ENCODE measurements at places on chromosomes 3 and 15. TPM values are rescaled to one million over a fixed set of nuclear protein-coding genes. Genes with fewer than 3 reads are reported as not detected.

LOXL1 gene
- total RNA-seq = 16.6 TPM

CCDC191 gene
- total RNA-seq = 13.9 TPM

RBM5 gene
- 231 TPM for total RNA-seq

KBTBD12 gene
- 1.1 TPM for total RNA-seq

DNA sequence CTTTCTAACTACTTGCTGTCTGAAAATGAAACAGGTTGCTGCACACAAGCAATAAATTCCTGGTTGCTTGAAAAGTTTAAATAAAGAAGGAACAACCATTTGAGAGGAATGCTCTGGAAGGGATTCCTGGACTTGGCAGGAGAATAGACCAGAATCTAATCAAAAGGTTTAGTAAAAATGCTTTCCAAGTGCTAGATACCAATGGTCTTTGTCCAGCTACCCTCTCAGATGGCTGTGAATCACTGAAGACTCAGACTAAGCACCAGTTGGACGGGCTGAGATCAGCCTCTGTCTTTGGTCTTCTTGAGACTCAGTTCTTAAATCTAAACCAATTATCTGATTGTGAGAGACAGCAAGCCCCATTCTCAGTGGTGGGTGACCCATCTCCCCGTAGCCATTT is 27.7 kb upstream of the LPP start:
- no peak for DNase-seq

DNA sequence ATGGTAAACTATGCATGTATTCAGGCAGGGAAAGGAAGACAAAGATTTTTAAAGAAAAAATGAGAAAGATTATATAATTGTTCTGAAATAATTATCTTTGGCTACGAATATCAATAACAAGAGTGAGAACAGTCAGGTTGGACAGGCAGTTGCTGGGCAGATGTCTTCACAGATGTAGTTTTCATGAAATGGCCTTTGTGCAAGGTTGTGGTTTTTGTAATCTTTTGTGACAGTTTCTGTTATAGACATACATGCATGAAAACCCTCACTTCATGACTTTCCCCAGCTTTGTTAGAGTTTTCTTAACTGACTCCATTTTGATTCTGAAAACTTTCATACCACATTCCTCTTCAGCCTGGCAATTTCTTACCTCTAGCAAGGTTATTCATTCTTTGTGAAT is 34.9 kb upstream of the SLC25A36 start:
- no peak for DNase-seq

DNA sequence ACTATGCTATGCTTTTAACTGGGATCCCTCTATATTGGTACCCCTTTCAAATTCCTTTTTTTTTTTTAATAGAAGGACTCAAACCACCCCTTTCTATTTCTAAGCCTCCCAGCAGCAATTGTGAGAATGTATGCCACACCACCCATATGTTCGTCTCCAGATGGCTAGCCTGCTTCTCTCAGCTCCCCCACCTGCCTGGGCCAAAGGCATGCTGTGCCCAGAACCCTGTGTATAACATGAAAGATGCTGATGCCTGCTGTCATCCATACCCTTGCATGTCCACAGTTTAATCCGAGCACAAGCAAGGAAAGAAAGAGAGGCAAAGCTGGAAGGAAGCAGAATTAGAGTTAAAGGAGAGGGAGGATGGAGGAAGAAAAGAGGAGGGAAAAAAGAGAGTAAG is 159.5 kb upstream of the CNTN6 start:
- DNase-seq = no peak

DNA sequence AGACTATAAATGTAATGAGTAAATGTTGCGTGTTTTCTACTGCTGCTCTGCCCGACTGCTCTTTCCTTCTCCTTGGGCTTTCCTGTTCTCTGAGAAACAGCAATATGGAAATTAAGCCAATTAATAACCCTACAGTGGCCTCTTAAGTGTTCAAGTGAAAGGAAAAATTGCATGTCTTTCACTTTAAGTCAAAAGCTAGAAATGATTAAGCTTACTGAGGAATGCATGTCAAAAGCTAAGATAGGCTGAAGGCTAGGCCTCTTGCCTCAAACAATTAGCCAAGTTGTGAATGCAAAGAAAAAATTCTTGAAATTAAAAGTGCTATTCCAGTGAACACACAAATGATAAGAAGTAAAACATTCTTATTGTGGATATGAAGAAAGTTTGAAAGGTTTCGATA is 55.0 kb downstream of the ATP2C1 start:
- no peak for DNase-seq

DNA sequence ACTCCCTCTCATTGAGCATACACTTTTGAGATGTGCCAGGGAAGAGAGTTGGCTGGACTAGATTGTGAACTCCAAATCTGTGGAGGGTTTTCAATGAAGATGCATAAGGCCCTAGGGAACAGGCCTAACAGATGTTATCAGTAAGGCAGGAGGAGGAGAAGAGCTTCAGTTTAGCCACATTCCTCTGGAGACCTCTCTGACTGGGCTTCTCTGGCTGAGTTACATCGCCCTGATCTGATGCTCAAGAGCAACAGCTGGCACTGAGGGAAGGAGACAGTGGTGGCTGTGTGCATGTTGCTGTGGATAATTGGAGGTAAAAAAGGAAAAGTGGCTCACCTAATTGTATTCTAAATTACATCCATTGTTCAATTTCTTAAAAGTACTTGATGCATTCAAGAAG is 206.4 kb upstream of the CFAP20DC start:
- no peak for DNase-seq

GRCh38 chr3:110506890-110507289 is 564.7 kb upstream of the NECTIN3 start:
- DNase-seq = no peak

GRCh38 chr15:85284497-85284896 is 95.9 kb upstream of the AKAP13 start:
- DNase-seq = no peak

GRCh38 chr3:113514265-113514769 is 639 bp downstream of the SPICE1 start:
- no peak for DNase-seq

DNA sequence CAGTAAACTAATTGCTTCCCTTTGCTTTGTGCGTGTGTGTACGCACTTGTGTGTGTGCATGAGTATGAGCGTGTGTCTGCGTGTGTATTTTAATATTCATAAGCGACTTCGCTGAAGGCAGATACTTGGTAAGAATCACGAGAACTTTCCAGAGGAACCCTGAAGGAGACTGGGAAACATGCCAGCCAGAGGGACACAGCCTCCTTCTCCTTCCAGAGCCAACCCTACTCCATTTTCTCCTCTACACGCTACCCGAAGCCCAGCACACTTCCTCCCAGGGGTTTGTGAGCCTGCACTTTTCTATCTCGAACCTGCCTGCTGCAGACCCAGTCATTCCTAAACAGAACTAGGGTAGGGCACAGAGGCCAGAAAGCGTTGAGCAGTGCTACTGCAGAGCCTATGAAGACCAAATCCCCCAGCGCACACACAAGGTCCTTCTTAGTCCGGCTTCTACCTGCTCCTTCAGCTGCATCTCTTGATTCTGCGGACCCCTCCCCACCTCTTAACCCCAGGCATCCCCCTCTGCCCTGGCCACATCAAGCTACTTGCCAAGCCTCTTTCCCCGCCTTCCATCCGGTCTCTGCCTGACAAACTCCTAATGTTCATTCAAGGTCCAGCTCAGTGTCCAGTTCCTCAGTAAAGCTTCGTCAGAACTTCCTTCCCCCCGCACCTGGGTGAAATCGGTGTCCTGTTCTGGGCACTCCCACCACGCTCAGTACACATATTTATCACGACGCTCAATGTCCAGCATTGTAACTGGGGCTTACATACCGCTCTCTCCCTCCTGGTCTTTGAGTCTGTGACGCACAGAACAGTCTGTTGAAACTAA is 191.8 kb downstream of the FAM43A start:
- no peak for DNase-seq

DNA sequence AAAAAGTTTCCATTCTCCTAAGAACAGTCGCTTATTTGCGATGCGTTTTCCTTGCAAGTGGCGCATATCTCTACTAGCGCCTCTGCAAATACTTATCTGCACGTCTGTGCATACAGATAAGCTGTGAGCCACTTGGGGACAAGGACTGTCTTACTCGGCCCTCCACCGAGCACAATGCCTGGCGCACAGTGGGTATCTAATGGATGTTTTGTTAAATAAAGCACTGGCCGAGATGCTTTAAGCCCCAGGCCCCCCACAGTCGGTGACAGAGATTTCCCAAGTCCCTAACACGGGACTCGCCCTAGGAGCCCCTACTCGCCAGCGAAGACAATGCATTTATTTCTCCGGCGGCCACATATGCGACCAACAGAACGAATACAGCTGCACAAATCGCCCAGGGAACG is 503 bp downstream of the HLTF start:
- no peak for DNase-seq

Measured in sciatic nerve (tissue), 2 donors.